ENCODE measurements at places on chromosomes 6 and 20.

- no peak for DNase-seq
Measured at GRCh38 chr6:116764961-116765841, at the start of gene FAM162B. Gene FAM162B, minus strand, starts transcription at chr6:116765719. Its CDS starts 143 bp downstream, at chr6:116765576.

- no peak for DNase-seq
Measured at GRCh38 chr6:110876806-110877564, 2.4 kb downstream of the AMD1 start.

- no peak for DNase-seq
Measured at GRCh38 chr20:47784599-47785310, 526 bp downstream of the SULF2 start.

DNA sequence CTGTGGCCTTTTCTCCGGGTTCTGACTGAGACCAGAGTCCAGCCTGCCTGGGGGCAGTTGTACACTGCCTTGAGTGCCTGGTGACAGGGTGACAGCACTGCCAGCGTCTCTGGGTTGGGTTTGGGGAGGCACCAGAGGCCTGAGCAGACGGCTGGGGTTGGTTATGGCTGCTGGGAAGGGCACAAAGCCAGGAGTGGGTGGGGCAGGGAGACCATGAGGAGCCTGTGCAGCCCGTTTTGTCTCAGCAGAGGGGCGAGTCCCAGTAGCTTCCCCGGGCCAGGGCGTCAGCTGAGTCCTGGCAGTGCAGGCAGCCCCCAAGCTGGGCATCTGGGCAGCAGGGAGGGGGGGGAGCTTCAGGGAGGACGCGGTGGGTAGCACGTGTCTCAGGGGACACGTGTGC, 15.3 kb upstream of the SULF2 start:
- DNase-seq: peak; percentile 72

DNA sequence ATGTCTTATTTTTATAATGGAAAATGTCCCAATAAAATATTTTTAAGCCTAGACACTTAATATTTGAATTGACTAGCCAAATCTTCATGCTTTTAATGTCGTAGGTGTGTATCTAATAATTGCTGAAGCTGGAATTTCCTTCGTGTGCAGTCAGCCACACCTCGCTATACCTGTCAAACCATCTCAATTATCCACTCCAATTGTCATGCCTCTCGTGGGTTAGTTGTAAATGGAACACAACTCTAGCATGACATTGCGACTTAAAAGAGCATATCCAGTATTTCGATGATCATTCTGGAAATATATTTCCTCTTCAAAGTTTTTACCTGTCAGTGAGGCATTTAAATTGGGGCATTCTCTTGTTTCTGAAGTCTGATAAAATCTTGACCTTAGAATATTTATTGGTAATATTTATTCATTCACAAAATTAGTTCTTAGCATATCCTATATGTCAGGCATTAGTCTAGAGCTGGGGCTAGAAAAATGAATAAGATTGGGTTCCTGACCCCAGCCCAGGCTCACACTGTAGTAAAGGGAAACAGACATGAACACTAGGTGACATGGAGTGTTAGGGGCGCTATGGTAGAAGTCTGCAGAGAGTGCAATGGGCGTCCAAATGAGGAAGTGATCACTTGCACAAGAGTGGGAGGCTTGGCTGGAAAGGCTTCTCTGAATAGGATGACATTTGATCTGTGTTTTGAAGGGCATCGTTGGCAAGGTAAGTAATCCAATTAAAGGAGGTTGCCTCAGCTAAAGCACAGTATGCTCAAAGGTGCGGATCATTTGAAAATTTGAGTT, 11.0 kb upstream of the CFAP206 start:
- DNase-seq: no peak

- DNase-seq: no peak
Measured at GRCh38 chr6:92977018-92977417, 442.3 kb downstream of the EPHA7 start.

- no peak for DNase-seq
Measured at GRCh38 chr6:36252005-36252404, 17.9 kb upstream of the PNPLA1 start.

DNA sequence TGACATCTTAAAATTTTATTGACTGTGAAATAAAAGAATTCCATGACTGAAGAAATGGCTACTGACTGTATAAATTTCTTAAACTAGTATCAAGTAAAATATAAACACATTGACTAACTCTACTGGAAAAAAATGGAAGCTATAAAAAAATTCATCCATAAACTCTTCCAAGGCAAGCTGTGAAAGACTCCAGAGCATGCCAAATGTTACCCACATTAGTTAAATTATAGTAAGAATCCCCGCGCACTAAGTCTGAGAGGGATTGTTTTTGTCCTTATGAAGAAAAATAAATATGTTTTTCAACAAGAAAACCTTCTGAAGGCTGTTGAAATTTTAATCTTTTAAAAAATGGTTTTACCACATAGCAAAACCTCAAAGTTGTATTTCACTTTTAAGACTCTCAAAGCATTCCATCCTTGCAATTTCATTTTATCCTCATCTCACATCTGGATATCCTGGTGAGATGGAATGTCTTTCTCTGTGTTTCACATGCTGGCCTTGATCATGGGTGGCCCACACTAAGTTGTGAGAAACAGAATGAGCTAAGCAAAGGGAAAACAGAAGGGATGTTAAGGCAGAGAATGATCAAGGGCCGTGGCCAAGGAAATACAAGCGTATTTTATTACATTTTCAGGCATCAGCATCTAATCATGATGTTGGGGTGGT, 732.5 kb downstream of the KIF16B start:
- DNase-seq: no peak

- DNase-seq: peak; percentile 80
Measured at GRCh38 chr6:169921853-169922824, 170.7 kb downstream of the ERMARD start.

GRCh38 chr6:82246370-82246769, 1.2 kb downstream of the IBTK start:
- DNase-seq: no peak

DNA sequence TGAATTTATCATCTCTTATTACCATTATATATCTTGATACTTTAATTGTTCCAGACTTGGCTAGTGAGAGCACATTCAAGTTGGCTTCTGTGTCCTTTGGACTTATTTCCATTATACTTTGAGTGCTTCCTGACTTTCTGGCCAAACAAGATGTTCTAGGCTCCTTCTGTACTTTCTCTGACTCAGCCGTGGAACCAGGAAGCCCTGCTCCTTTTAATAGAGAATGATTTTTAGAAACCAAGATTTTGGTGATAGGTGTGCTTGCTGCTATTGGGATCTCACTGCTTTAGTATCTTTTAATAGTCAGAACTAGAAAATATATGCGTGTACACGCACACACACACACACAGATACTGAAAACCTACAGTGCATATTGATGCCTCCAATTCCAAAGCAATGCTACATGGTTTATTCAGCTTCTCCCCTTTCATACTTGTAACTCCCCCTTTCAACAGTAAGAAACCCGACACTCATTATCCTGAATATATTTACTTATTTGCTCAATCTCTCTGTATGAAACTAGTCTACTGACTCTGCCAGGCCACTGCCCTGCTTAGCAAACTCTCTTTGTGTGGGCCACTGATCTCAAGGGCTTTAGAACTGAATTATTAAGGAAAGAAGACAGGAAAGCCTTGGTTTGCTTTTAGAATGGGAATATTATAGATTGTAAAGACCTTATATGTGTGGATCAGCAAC, 42.7 kb upstream of the EZR start:
- no peak for DNase-seq

- DNase-seq: no peak
Measured at GRCh38 chr6:33578588-33579011, 1.5 kb downstream of the BAK1 start.

DNA sequence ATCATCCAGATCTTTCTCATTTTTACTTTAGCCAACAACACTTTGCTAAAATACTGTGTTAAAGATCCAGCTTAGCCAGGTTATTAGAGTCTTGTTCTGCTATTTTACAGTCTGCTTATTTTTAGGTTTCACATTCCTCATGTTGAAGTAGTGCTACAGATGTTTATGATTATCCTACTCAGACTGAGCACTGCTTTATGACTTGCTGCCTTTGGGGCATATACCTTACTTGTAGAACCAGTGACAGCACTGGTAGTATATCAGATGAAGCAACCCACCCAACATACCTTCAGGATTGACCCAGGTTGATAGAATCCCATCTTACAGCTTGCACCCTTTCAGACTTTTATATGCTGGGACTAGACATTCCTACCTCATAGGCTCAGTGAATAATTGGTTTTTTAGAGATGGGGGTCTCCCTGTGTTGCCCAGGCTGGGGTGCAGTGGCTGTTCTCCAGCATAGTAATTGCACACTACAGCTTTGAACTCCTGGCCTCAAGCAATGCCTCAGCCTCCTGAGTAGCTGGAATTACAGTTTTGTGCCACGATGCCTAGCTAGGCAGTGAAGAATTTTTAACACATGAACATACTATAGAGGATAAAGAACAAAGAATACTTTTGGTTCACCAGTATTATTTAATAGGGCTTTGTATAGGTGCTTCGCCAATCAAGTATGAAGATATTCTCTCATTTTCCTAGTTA, 63.8 kb upstream of the DYNLRB1 start:
- DNase-seq: no peak

- no peak for DNase-seq
Measured at GRCh38 chr6:88403486-88403885, 237.3 kb upstream of the CNR1 start.

DNA sequence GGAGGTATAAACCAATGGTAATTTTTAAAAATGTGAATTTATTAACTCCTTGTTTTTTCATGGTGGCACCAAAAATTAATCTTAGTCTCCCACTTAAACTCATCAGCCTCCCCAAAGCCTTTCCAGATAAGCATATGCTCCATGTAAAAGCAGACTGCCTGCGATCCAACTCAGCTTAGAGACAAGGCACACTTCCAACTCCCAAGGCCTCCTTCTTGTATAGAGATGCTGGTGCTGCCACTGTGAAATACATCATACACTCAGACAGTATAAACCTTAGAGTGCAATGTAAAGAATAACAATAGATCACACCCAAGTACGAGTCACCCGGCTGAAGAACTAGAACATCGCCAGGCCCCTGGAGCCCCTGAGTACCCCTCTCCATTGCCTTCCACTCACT, 2.0 kb downstream of the ANKRD6 start:
- DNase-seq: no peak

GRCh38 chr6:5664149-5664548, 342.6 kb downstream of the NRN1 start:
- DNase-seq: no peak

DNA sequence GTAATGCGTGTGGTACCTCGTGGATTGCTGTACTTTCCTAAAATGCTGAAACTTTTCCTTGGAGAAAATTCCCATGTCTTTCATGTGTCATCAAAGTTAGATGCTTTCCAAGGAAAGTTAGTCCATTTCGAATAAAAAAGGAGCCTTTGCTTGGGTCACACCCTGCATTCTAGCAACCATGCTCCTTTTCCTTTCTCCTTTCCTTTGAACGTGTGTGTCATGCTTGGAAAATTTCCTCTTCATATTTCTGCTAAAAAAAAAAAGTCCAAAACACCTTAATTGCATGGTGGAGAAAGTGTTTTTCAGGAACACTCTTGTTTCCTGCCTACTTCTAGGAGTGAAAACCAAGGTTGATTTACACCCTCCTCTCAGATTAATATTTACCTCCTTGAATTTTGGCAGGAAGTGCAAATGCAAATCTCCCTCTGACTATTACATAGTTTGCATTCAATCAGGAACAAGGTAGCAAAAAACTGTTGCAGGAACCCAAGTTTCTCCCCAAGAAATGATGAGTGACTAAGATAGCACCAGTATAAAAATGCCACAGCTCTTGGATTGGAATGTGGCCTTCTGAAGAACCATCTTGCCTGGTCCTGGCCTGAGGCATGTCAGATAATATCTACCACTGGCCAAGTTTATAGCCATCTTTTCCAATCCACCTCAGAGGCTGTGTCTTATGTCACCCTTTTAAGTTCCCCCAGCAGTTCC, 590.6 kb downstream of the QKI start:
- DNase-seq: no peak

GRCh38 chr6:32589596-32590449, at the start of gene HLA-DRB1:
Gene HLA-DRB1, minus strand, starts transcription at chr6:32589848. Its CDS starts 106 bp downstream, at chr6:32589742.
- no peak for DNase-seq

GRCh38 chr6:36032261-36032660, 4.7 kb downstream of the MAPK14 start:
- no peak for DNase-seq

DNA sequence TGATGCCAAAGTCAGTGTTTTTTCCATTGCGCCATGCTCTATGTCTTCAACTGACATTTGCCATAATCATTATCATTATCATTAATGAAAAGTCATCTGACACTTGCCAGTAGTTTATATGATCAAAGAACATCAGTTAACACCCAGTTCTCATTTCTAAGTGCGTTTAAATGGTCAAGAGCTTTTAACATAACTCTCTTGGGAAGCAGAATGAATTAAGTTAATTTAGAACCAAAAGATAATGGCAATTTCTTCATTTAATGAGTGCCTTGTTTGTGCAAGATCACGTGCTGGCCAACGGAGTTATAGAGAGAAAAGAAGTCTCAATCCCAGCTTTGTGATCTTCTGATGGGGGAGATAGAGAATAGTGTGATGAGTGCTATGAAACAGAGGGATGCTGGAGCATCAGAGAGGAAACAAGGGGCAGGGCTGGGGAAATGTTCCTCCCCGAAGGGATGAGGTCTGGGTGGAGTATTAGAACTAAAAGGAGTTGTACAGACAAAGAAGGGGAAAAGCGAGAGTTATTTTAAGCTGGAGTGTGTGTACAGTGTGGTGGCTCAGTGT, 20.3 kb downstream of the ANKS1A start:
- DNase-seq: no peak

DNA sequence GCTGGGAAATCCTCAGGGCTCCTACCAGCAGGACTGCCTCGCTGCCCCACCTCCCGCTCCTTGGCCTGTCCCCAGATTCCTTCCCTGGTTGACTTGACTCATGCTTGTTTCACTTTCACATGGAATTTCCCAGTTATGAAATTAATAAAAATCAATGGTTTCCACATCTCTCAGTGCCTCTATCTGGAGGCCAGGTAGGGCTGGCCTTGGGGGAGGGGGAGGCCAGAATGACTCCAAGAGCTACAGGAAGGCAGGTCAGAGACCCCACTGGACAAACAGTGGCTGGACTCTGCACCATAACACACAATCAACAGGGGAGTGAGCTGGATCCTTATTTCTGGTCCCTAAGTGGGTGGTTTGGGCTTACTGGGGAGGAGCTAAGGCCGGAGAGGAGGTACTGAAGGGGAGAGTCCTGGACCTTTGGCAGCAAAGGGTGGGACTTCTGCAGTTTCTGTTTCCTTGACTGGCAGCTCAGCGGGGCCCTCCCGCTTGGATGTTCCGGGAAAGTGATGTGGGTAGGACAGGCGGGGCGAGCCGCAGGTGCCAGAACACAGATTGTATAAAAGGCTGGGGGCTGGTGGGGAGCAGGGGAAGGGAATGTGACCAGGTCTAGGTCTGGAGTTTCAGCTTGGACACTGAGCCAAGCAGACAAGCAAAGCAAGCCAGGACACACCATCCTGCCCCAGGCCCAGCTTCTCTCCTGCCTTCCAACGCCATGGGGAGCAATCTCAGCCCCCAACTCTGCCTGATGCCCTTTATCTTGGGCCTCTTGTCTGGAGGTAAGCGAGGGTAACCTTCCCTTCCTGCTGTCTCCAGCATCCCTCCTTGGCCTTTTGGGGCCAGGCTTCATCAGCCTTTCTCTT, at the start of gene CFB:
Gene CFB (plus strand): TSS at position 589 of the 863 bp plus-strand sequence. CDS start 127 bp downstream, at position 716.
- no peak for DNase-seq
